Colonic mucosa (tissue), 4 donors: ENCODE measurements at places on chromosomes 16 and 17. TPM values are rescaled to one million over a fixed set of nuclear protein-coding genes. Genes with fewer than 3 reads are reported as not detected.

DNA sequence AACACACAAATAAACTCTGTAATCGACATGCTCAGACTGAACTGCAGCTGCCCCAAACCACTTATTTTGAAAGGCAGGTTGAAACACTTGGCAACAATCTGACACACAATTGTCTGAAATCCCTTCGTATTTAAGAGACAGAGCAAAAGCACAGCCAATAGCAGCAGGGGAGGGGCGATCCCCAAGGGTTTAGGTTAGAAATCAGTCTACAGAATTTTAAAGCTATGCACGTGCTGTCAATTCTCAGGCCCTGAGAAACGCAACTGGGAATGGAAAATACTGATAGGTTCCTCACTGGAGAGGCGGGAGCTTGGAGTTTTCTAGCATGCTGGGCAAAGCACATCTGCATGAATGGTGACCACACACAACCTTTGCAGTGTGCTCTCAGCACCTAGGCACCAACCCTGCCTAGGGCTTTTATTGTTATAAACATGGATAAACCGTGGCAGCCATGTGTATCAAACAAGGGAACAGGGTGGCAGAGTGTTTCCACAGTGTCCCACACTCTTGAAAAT, 168.0 kb downstream of the AATF start:
- no peak for DNase-seq

RASD1 gene
- 21.6 TPM for total RNA-seq

DNA sequence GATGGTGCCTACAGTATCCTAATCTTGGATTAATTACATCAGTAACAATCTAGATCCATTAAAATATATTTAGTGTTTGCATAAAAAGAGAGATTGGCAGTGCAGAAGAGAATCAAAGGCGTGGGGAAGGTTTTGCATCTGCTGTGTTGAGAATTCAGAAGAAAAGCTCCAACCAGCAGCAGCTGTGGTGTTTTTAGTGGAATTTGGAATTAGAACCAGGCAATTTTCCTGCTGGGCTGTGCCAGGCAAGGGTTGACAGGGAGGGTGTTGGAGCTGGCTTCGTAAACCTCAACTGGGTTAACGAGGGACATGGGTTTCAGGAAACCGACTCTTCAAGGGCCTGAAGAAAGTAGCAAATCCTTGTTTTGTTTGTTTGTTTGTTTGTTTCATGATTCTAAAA, 107.8 kb upstream of the WSCD1 start:
- no peak for DNase-seq

GRCh38 chr16:54389836-54390494, 103.4 kb upstream of the IRX3 start:
- no peak for DNase-seq

AXIN1 gene
- total RNA-seq, result 33.4 TPM

GRCh38 chr17:47840001-47840741, 902 bp downstream of the SCRN2 start:
- no peak for DNase-seq

GRCh38 chr16:79348521-79349306, 251.8 kb downstream of the MAF start:
- no peak for DNase-seq

DNA sequence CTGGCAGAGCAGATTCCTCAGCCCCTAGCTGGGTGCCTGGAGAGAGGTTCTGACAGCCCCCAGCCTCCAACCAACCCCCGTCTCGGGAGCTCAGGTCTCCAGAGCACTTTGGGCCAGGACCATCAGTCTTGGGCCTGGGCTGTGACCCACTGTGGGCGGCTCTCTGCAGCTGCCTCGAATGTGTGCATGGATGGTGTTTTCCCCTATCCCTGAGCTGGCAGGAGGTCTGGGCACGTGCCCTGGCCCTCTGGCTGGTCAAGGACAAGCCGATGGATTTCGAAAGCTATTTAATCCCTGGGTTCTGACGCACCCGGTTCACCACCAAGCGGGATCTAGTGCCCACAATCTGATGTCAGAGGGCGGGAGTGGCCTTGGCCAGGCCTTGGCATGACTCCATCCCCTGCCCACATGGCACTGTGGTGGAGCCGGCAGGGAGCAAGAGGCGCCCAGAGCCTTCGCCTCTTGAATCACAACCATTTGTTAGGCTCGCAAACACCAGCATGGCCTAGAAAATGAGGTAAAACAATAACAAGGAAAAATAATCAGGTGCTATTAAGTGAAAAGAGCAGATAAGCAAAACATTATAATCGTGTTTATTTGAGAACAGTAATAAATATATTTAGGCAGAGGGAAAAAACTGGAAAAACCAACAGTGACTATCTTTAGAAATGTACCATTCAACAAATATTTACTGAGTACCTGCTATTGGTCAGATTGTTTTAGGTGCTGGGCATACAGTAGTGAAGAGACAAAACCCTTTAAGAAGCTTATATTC, 69.3 kb upstream of the TOB1 start:
- no peak for DNase-seq

GRCh38 chr16:54275956-54276355, 10.6 kb downstream of the IRX3 start:
- DNase-seq, result no peak

ZNF821 gene
- total RNA-seq, result 6.3 TPM

- DNase-seq, result no peak
These were observed 12.2 kb upstream of the CXCL16 start for GRCh38 chr17:4751932-4752331.

SLC12A3 gene
- total RNA-seq, result not detected

- DNase-seq, result no peak
These were observed 5.7 kb upstream of the RASL10B start for GRCh38 chr17:35725802-35726126.

GRCh38 chr16:26795184-26795583, 271.5 kb upstream of the C16orf82 start:
- no peak for DNase-seq

ST6GALNAC1 gene
- 311 TPM for total RNA-seq

ENPP7 gene
- total RNA-seq, result not detected

GRCh38 chr16:782258-782657, 5.9 kb downstream of the RPUSD1 start:
- no peak for DNase-seq

DNA sequence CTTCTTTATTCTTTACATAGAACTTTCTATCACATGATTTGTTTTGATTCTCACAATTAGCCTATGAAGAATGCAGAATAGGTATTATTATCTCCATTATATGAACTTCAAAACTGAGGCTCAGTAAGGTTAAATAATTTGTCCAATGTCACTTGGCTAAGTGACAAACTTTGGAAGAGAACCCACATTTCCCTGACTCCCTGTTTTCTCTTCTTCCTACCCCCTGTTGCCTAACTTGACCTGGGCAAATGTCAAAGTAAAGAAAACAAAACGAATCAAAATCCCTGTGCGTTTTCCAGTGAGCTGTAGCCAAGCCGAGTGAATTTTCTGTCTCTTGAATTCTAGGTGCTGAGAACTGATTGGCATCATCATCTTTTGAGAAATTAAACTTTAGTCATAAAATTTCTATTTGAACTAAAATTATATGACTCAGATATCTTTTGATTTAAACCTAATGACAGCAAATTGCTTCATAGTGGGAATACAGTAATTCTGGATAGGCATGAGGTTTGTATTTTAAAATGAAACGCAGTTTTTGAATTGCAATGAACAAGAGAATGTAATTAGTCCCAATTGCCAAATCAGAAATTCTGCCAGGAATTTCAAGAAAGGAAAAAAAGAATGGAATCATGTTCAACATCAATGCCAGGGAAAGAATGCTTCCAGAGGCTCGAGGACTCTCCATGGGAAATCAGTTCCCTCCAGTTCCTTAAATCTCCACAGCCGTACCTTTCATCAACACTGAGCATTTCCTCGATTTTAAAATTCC, 4.6 kb upstream of the NACA2 start:
- no peak for DNase-seq

GRCh38 chr17:60631119-60631518, 31.1 kb downstream of the PPM1D start:
- DNase-seq, result no peak

DNA sequence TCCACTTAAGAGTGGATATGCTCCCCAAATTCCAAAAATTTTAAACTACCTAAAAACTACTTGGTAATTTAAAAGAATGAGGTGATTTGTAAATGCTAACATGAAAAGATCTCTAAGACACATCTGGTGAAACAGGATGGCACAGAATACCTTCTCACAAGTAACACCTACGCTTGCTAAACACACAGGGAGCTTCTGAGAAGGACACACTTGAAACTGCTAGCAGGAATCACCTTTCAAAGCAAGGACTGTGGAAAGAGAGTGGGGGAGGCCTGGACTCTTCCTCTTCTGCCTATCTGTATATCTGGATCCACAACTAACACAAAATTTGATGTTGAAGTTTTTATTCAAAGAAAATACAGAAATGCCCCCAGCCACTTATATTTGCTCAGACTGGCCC, 52.4 kb downstream of the CYTH1 start:
- no peak for DNase-seq

- DNase-seq, result no peak
These were observed 29.8 kb downstream of the LIG3 start for GRCh38 chr17:35010093-35010492.

- no peak for DNase-seq
These were observed 30.8 kb upstream of the ADCY7 start for GRCh38 chr16:50235581-50235980.

P4HB gene
- 1,051 TPM for total RNA-seq

GRCh38 chr16:85655216-85656129, 33.3 kb downstream of the GINS2 start:
- no peak for DNase-seq

PARN gene
- total RNA-seq, result 24.2 TPM

CMTM2 gene
- not detected for total RNA-seq

PRAC2 gene
- 19.4 TPM for total RNA-seq
